ENCODE measurements at places on chromosomes 16 and 17.
A peak's percentile ranks its signal among the peaks of the same experiment; 100 is the strongest.

DNA sequence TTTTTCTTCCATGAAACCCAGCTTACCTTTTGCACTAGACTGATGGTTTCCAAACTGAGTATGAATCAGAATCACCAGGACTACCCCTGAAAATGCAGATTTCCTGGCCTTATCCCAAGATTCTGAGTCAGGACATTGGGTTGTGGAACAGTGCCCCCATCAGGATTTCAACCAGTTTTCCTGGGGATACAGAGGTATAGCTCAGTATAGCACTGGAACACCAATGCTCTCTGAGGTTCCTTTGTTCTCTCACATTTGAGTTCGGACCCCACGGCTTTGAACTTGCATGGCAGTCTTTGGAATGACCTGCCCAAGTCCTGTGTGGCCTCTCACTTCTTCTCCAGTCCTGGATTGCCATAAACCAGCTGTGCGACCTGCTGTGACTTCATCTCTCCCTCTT, 12.8 kb upstream of the CCL8 start:
- DNase-seq, result peak; percentile 76

DNA sequence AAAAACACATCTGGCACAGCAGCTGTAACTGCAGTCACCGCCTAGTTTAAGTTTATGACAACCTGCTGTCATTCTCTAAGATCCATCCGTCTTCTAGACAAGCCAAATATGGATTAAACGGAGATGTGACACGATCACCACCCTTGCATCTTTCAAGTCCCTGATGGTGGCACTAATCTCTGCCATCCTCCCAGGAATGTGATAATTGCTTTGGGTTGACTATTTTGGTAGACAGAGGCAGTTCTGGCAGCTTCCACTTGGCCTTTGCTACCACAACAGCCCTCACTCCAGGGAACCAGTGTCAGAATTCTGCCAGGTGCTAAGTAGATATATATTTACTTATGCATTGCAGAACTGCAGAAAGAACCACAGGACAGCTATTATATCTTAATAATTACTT, 81.3 kb downstream of the ADCY9 start:
- DNase-seq, result no peak

- DNase-seq, result no peak
Measured at GRCh38 chr17:46122486-46122871, 70.8 kb downstream of the KANSL1 start.

DNA sequence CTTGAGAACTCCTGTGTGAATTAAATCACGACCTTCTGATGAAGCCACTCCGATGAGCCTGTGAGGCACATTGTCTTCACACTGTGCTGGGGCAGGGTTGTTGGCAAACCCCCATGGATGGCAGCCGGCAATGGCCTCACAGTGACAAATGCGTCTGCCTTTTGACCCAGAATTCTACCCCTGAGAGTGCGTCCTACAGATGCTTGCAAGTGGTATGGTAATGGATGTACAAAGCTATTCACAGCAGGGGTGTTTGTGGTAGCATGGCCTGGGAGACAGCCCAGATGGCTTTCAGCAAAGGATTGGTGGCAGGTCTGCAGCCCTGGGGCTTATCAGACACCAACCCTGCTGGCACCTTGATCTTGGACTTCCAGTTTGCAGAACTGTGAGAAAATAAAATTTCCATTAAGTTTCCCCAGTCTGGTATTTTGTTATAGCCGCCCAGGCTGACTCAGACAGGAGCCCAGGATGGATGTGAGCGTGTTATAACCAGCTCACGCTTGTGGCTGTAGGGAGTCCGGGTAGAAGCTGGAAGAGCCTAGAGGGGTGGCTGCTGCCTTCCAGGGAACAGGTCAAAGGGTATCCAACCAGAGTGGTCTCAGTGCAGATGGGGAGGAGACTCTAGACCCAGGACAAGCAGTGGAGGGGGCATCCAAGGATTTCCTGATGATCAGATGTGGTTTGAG, 10.1 kb downstream of the AFMID start:
- no peak for DNase-seq

DNA sequence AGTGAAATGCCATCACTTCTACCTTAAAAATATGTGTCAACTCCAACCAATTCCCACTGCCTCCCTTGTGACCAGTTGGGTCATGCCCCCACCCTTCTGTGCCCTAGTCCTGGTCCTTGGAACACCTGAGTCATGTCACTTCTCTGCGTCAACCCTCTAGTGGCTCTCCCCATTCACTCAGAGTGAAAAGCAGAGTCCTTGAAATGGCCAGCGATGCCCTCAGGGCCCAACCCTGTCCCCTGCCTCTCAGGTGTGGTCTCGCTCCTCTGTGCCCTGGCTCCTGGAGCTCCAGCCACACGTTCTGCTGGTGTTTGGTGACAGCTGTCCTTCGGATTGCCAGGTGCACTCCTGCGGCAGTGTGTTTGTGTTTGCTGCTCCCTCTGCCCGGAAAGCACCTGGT, 89.2 kb downstream of the SPECC1 start:
- DNase-seq, result no peak

- DNase-seq, result no peak
Measured at GRCh38 chr16:52068447-52069074, 478.4 kb downstream of the TOX3 start.

DNA sequence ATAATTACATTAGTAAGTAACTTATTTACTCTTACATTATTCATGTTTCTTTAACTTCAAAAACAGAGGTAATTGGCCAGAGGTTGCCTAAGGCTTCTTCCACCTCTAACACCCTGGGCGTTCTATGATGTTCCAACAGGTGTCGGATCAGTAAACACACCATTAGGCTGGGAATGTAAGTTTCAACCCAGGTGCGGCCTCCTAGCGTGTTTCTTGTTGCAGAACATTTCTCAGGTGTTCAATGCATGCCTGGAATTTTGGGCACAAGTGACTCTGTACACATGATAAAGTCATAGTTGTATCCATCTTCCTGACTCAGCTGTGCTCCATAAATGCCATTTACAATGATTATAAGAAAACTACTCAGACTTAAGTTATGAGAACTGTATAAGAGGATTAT, 1.0 kb downstream of the KRTAP2-2 start:
- DNase-seq, result no peak

- DNase-seq, result peak; percentile 69
Measured at GRCh38 chr17:41697122-41697962, 8.7 kb downstream of the EIF1 start.

DNA sequence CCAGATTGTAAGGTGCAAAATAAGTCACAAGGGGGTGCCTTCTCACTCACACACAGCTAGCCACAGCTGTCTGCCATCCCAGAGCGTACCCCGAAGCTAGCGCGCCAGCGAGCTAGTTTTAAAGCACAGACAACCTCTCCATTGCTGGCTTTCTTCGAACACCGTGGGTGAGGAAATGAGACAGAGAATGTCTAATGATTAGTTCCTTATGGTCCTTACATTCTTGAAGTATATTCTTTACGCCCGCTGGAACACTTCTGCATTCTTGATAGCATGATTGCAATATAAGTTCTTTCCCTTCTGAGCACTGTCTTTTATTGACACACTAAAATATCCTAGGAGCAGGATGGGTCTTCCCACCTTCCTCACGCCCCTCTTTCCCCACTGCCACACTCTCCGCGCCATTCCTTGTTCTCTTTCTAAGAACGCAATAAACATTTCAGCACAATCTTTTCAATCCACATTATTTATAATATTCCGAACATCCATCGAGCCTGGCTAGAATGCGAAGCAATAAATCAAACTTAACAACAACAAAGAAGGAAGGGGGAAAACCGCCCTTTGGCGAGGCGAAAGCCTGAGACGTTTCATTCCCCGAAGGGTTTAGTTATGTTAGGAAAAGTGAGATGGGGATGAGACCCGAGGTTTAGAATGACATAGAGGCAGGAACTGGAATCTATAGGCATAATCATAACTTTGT, 251.3 kb downstream of the NTN1 start:
- no peak for DNase-seq

DNA sequence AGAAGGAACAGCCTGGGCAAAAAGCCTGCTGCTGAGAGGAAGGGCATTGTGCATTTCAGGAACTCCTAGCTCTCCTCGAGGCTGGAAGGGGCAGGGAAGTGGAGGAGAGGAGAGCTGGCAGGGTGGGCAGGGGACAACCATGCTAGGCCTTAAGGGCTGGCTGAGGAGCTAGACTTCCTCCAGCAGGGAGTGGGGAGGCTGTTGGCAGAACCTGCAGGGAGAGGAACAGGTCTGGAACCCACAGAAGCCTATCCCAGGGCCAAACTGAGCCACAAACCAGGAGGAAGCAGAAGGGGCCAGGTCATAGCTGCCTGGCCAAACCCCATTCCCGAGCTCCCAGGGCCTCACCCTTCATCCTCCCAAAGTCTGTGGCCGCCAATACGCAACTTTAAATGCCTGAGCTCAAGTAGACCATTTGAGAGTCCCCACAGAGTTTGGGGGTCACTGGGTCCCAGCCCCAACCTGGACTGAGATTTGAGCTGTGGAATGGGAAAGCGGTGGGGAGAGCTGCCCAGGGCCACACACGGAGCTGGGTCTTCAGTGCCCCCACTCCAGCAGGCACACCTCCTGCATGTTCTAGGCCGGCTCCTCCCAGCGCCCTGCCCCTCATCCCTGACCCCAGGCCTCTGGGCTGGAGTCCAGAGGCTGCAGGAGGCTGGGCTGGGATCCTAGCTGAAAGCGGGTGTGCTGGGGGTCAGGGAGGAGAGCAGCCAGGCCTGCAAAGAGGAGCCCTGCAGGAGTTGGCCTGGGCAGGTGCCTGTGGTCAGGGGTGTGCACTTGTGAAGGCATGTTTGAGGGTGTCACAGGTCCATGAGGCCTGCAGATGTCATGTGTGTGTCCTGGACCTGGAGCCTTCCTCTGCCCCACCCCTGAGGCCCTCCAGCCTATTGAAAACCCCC, 4.5 kb downstream of the CDH5 start:
- DNase-seq, result no peak

DNA sequence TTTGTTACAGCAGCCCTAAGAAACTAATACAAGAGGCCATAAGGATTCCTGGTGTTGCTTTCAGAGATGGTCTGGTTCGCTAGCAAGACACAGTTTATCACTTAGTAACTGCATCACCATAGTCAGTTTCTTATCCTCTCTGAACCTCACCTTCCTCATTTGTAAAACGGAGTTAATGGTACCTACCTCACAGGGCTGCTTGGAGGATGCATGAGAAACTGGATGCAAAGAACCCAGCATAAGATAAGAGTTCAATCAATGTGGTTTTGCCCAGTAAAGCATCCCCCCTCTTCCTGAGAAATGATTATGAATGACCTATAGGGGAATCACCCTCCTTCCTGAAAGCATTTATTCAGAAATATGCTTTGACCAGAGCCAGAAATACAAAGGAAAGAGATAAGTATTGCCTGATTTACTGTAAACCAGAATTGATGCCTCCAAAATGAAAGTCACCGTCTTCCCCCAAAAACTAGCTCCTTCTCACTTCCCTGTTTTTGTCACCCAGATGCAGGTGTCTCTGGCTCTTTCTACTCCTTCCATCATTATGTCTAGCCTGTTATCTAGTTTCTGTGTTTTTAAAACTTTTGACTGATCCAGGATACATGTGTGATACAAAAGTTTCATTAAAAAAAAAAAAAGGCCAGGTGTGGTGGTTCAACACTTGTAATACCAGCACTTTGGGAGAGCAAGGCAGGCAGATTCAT, 2.8 kb upstream of the TEFM start:
- DNase-seq, result no peak

DNA sequence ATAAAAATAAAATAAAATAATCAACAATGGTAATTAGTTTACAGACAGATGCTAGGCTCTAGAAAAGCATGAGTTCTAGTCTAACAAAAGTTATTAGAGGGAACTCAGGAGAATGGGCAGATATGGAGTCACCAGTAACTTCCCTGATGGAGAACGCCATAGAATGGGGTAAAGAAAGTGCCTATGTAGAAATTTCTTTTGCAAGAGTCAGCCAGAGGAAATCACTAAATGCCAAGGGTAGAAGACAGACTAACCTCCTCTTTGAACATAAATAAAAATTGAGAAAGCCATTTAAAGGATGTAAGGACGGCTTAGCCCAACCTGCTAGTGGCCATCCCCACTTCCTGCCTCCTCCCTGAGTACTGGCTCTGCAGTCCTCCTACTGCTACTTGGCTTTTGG, 141.6 kb downstream of the VPS53 start:
- no peak for DNase-seq

DNA sequence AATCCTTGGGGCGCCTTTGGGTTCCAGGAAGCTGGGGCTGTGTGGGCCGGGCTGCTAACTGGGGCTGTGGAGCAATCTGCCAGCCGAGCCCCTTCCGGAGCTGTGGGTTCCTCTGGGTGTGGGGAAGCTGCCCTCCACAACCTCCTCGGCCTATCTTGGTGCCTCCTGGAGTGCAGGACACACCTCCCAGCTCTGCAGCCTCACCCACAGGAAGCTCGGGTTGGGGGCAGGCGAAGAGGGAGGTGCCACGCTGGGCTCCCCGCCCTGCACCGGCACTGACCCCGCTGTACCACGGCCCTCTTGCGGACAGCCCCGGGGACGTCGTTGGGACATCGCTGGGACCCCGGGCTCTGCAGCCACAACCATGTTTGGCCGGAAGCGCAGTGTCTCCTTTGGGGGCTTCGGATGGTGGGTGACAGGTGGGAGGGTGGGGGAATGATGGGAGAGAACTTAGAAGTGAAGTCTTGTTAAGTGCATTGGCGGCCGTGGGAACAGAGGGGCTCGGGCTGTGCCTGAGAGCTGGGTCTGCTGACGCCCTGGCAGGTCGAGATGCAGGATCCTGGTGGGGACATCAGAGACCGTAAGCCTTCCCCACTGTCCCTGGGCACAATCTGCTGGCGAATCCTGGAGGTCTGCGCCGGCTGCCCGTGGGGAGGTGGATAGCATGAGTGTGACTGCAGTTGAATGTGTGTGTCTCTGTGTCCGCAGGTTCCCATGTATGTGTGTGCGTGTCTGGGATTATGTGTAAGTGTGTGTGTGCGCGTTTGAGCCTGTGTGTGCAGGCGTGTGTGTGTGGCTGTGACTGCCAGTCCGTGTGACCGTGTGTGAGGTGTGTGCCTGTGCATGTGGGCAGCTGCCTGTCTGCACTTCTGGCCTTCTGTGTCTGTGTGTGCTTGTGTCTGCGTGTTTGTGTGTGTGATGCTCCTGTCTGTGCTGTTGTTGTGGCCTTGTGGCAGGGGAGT, at the start of gene RAP1GAP2:
RAP1GAP2 (plus strand) TSS at position 275 of the 962 bp plus-strand sequence; CDS start at position 365, 90 bp downstream.
- DNase-seq, result no peak

DNA sequence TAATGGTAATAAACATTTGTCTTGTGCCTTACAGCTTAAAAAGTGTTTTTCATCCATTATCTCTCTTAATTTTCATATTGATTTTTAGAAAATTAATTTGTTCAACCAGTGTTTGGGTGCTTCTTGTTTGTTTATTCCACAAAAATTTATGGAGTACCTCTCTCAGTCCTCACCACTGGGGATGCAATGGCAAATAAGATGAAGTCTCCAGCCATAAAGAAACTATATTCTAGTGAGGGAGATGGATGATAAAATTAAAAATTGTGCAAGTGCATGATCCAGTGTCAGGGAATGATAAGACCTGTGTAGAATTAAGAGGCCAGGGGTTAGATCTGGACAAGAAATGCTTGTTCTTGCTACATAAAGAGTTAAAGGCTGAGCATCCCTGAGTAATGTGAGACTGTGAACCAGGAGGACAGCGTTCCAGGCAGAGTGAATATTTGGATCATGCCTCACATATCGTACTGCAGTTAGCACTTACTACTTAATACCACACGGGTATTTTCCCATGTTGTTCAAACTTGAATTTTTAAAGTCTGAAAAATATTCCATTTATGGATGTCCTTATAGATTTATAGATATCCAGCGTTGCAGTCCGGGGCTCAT, 535.7 kb upstream of the HSBP1 start:
- peak; percentile 7 for DNase-seq

- DNase-seq, result no peak
Measured at GRCh38 chr16:12317856-12318537, 341.5 kb downstream of the SNX29 start.
